Caco-2 (cell line): ENCODE measurements at places on chromosomes 1 and 21. TPM values are rescaled to one million over a fixed set of nuclear protein-coding genes. Genes with fewer than 3 reads are reported as not detected.

The TIE1 gene
- total RNA-seq: not detected in 2 replicates

The HAPLN2 gene
- total RNA-seq: not detected in 2 replicates

- no peak overlapping the region for H3K4me3 ChIP-seq
- no peaks in the 10 kb centered on the region for H3K36me3 ChIP-seq
Observed at GRCh38 chr1:8456991-8457390, 139.1 kb downstream of the SLC45A1 start.

- H3K36me3 ChIP-seq: peaks cover 3% of the 10 kb centered on the region
- peak overlapping the region; percentile 88 for H3K4me3 ChIP-seq
- DNase-seq: no peak
- H3K4me1 ChIP-seq: peaks cover 11% of the 10 kb centered on the region
Observed at GRCh38 chr1:155322571-155322952, 1.9 kb downstream of the RUSC1 start.

GRCh38 chr1:50424045-50424883 lies 1.0 kb upstream of the DMRTA2 start:
- DNase-seq: no peak
- H3K4me1 ChIP-seq: no peaks in the 10 kb centered on the region
- peak overlapping the region; percentile 53 for H3K4me3 ChIP-seq
- no peaks in the 10 kb centered on the region for H3K36me3 ChIP-seq
- peaks cover 3% of the 10 kb centered on the region; the same call in 1 of the 2 replicates for H3K27me3 ChIP-seq

GRCh38 chr1:185774394-185774793 lies 40.2 kb downstream of the HMCN1 start:
- DNase-seq: no peak
- no peaks in the 10 kb centered on the region for H3K27me3 ChIP-seq
- no peaks in the 10 kb centered on the region for H3K36me3 ChIP-seq
- no peak overlapping the region for H3K27ac ChIP-seq

DNA sequence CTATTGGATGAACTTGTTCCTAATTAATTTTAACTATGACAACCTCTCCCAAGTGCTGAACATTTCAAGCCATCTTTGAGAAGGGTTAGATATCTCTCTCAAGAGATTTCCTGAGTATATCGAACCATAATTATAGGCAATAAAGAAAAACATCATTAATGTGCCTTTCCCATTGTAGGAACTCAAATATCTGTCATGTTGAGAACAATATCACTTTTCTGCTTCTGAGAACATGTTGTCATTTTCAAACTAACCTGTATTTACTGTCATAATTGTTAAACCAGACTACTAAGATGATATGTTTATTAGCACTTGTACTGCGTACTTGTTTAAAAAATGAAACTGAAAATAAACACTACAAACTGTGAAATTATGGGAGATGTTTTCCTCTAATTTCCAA lies 4.3 kb downstream of the EPS15 start:
- no peak overlapping the region for H3K4me3 ChIP-seq
- no peaks in the 10 kb centered on the region for H3K36me3 ChIP-seq
- H3K4me1 ChIP-seq: peaks cover 21% of the 10 kb centered on the region

DNA sequence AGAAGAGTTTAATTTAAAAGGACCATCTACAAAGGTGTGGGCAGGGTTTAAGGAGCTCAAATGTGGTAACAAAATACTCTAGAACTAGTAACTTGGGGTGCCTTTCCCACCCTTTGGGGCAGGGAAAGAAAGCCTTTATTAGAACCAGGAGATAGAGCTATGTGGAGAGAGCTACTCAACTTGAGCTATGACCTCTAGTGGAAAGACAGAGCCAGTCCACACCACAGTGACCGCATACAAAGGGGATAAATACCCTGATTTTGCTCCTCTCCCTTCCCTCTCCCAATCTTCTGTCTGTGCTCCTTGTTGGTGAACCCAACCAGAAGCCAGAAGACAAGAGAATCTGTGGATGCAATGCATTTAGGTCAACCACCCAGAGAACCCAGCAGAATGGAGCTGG lies 54.4 kb upstream of the JAK1 start:
- DNase-seq: peak; percentile 13
- H3K36me3 ChIP-seq: no peaks in the 10 kb centered on the region
- H3K4me3 ChIP-seq: no peak overlapping the region
- no peak overlapping the region for H3K27ac ChIP-seq
- no peaks in the 10 kb centered on the region for H3K27me3 ChIP-seq

DNA sequence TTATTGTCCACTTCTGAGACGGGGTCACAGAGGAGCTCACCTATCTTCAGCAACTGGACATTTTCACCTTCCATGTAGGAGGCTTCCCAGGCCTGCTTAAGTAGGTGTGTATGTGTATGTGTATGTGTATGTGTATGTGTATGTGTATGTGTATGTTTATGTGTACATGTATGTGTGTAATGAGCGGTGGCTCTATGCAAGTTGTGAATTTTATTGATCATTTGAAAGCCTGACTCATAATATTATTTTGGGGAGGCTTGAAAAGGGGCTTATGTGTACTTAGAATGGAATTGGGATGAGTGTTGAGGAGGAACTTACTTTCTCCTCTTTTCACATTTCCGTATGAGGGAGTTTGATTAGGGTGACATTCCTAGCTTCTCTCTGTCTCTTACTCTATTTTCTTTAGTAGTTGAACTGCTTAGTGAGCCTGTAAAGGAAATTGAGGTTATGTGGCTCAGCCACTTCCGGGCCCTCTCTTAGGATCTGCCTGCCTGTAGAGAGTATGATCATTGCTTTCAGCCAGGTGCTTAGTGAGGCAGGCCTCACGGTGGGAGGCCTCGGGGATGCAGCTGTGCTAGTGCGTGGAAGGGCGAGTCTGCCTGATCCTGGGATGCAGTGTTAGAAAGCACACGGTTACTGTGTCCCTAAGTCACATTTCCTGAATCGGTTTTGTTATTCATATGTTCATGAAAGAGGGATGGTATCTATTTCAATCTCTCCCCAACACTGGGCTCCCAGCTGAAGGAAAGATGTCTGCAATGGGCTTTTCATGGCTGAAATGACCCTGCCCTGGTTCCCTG lies 61.0 kb downstream of the IER5 start:
- H3K27ac ChIP-seq: no peak overlapping the region
- no peaks in the 10 kb centered on the region for H3K27me3 ChIP-seq
- no peaks in the 10 kb centered on the region for H3K4me1 ChIP-seq
- DNase-seq: no peak
- H3K36me3 ChIP-seq: no peaks in the 10 kb centered on the region
- H3K4me3 ChIP-seq: no peak overlapping the region

DNA sequence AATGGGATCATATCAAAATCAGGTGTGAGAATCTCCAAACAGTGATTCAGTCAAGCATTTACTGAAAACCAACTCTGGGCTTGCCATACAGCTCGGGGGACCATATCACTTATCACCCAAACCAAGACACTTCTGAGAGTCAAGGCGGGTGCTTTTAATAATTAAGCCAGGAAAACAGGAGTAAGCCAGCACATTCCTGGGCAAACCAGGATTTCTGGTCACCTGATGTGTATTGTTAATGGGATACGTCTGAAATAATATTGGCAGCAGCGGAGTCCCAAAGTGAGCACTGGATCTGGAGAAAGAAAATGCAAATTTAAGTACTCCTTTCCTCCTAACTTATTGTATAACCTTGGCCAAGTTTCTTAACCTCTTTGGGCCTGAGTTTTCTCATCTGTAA lies 17.6 kb downstream of the OSCP1 start:
- no peaks in the 10 kb centered on the region for H3K27me3 ChIP-seq
- no peaks in the 10 kb centered on the region for H3K36me3 ChIP-seq
- H3K4me3 ChIP-seq: no peak overlapping the region
- H3K4me1 ChIP-seq: no peaks in the 10 kb centered on the region
- H3K27ac ChIP-seq: no peak overlapping the region
- no peak for DNase-seq

DNA sequence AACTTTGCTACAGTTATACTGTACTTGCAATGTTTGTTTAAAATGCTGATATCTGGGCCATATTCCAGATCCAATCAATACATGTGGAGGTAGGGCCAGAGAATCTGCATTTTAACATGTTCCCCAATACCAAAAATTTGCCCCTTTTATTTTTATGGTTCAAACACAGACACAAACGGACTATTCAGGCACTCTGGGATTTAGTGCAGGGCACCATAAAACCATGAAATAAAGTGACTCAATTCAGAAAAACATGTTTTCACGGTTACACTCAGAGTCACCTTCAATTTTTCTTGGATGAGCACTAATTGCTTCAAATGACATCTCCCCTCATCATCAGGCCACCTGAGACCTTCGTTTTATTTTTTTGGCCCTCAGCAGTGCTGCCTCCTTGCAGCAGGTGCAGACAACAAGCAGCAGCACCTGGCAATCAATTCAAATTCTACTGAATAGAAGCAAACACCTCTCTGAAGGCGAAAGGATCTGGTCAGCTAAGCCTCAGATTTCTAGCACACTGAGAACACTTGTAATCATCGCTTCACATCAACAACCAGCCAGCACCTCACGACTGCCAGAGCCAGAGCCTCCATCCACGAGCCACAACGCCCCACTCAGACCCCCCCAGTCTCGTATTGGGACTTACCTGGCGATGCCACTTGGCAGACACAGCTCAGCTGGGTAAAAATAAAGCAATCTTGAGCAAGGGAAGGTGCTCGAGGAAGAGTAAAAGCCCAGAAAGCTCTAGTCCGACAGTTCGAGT lies 1.1 kb downstream of the ERO1B start:
- no peak overlapping the region for H3K27ac ChIP-seq
- H3K4me3 ChIP-seq: peak overlapping the region; percentile 86
- no peaks in the 10 kb centered on the region for H3K36me3 ChIP-seq
- peaks cover 1% of the 10 kb centered on the region; the same call in 1 of the 2 replicates for H3K27me3 ChIP-seq
- peak; percentile 18 for DNase-seq

- DNase-seq: no peak
- H3K36me3 ChIP-seq: no peaks in the 10 kb centered on the region
- H3K27ac ChIP-seq: no peak overlapping the region
Observed at GRCh38 chr1:116558140-116558549, 12.7 kb downstream of the CD58 start.
